ENCODE measurements at places on chromosomes 12 and 14.

DNA sequence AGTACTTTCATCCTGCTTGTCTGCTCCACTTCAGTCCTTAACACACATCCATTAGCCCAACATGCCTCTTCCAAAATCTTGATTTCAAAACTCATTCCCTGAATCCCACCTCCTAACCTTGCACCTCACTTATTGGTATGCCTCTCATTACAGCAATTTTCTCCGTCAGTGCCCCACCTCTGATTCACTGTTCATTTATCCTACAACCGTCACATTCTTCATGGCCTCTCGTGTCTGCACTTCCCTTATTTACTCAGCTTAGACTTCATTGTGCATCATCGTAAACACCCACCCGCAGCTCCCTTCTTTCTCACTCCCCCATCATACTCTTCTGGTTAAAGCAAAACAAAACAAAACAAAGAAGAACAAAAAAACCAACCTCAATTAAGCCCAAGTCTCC lies 160.6 kb upstream of the HMGA2 start:
- peak; percentile 52 for DNase-seq

GRCh38 chr12:100672075-100672592 lies 98.7 kb downstream of the GAS2L3 start:
- peak; percentile 40 for DNase-seq

DNA sequence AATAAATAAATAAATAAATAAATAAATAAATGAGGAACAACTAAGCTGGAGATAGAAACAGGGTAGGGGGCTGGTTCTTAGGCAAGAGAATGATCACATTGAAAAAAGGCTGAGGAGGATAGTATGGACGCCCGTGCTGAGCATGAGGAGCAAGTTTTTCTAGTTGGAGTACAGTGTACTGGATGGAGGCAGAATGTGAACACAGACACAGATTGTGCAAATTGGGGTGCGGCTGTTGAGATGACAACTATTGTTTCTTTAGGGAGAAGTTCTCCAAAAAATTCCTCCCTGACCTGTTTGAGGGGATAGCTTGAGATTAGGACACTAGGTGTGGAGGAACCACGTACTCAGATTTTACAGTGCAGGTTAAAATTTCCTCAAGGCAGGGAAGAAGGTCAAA lies 979 bp upstream of the BIN2 start:
- no peak for DNase-seq

- no peak for DNase-seq
These were observed 394.2 kb downstream of the SOX5 start for GRCh38 chr12:23555180-23555824.

- DNase-seq = no peak
These were observed 59.9 kb downstream of the IRF2BPL start for GRCh38 chr14:76968621-76969063.

DNA sequence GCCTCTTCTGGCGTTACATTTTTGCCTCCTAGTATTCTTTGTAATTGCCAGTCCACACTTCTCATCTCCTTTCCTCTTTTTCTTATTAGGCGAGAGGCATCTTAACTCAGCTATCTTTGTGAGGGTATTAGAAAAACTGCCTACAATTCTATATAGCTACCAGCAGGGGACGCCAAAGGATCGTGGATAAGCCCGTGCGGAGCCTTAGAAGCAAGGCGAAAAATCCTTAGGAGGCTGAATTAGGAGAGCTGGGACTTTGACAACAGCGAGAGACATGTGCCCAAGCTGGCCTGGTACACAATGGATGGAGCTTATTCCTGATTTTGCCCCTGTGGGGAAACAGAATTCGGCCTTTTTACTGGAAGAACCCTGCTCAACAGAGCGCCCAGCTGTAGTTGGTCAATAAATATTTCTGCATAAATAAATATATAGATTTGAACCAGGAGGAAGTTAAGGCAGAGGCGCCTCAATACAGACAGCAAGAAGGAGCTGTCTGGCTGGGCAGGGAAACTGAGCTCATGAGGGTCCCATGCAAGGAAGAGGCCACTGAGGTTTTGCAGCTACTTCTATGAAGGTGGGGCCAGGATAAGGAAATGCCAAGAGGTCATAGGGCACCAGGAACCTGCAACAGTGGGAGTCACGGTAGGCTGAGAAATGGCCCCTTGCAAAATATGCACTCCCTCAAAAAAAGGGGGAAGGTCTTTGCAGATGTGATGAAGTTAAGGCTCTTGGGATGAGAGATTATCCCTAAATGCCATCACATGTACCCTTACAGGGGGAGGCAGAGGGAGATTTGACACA lies 14.6 kb upstream of the RBM19 start:
- DNase-seq = peak; percentile 74

GRCh38 chr14:54362089-54362504 lies 34.7 kb upstream of the CDKN3 start:
- no peak for DNase-seq

DNA sequence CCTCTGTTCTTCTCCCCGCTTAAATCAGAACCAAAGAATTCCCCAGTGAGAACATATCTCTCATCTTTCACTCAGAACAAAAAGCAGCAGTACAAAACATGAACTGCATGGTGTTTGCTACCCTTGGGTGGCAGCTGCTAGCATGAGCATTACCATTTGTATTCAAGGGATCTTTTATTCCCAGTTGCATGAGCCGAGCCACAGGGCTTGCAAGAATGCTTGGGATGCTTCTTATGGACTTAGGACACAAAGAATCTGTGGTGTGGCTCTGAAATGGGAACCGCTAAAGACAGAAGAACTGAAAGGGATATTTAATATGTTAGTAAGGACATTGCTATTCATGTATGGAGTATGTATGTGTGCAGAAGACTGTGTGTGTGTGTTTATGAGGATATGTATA lies 190.6 kb downstream of the TMX1 start:
- DNase-seq = peak; percentile 24

GRCh38 chr12:88752183-88752582 lies 171.9 kb upstream of the KITLG start:
- no peak for DNase-seq

DNA sequence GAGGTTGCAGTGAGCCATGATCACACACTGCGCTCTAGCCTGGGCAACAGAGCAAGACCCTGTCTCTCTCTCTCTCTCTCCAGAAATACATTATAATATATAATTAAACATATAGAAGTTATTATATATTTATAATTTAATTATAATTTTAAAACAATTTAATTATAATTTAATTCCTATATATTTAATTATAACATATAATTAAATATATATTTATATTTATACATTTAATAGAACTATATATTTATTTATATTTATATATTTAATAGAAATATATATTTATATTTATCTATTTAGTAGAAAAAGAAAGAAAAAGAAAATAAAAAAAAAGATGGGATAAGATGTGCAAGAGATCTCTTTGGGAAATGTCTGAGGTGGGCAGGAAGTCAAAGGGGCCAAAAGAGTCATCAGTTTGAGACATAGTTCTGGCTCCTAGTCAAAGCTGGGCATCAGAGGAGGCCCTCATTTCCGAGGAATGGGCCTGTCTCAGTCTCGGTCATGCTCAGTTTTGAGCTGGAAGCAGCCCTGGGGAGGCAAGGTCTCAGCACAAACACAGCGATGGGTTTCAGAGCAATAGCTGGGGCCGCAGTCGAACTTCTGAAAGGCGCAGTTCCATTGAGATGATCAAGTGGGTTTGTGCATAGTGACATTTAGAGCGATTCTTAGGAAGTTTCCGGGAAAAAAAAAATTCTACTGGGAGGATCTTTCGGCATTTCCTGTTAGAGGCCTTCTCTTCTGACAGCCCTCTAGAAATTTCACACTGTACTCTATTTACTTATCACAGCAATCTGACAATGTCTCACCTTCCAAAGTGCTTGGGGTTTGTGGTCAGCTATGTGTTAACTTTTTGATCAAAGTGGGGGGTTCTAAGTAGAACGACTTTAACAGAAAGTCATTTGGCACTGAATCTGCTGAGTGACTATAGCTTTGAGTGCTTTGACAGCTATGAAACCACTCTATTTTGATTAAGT lies 58.7 kb upstream of the GZMB start:
- no peak for DNase-seq

Data from ELR (cell line).